ENCODE measurements at places on chromosomes 1 and 21.

DNA sequence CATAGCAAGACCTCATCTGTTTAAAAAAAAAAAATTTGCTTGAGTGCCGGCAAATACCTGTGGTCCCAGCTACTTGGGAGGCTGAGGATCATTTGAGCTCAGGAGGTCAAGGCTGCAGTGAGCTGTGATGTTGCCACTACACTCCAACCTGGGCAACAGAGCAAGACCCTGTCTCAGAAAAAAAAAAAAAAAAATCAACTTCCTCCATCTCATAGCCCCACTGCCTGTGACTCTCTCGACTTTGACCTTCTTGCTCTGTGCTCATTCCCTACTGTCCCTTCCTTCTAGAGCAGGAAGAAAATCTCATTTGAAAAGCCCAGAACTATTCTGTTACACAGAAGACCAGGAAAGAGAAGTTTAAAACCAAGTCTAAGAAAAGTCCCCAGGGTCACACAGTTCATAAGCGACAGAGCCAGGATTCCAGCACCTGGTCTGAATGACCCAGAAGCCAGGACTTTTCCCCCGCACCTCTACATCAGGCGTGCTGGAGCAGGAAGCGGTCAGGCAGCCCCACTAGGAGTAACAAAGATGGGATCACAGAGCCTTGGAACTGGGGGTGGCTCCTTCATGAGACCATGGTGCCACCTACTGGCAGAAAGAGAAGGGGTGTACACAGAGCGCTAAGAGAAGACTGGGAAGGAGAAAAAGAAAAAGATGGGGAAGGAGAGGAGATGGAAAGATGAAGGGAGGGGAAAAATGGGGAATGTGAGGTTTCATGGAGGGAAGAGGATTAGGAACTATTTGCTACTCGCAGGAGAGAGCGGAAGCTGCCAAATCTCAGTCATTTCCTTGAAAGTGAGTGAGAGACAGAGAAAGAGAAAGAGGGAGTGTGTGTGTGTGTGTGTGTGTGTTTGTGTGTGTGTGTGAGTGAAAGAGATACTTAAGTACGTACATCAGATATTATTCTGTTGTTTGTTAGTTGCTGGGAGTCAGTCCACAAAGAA, 3.1 kb upstream of the P3R3URF start:
- DNase-seq, result peak; percentile 78

- no peak for DNase-seq
Measured at GRCh38 chr1:183195142-183195574, 9.1 kb downstream of the LAMC2 start.

DNA sequence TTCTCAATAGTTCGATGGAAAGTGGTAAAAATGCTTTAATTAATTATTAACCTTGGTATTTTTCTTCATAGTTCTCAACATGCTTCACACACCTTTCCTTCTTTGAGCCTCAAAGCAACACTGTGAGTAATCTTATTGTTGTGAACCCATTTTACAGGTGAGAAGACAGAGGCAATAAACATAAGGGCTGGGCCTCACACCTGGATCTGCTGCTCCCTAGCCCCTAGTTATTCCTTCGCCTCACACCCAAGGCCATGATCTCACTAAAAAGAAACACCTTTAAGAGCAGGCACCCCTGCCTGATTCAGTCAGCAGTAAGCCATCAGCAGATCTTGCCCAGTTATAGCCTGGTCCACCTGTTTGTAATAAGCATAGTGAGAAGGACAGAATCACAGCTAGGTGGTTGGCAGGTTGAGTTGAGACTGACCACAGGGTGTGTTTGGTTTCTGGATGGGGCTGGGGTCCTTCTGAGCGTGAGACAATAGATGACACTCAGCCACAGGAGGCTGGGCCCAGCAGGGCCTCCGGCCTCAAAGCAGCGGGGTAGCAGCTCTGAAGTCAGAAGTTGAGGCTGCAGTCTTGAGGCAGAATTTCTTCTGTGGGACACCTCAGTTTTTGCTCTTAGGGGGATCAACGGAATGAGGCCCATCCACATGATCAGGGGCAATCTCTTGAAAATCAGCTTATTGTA, 203.9 kb downstream of the RHOU start:
- DNase-seq, result no peak

GRCh38 chr1:10900691-10901090, 104.2 kb upstream of the CASZ1 start:
- DNase-seq, result no peak

DNA sequence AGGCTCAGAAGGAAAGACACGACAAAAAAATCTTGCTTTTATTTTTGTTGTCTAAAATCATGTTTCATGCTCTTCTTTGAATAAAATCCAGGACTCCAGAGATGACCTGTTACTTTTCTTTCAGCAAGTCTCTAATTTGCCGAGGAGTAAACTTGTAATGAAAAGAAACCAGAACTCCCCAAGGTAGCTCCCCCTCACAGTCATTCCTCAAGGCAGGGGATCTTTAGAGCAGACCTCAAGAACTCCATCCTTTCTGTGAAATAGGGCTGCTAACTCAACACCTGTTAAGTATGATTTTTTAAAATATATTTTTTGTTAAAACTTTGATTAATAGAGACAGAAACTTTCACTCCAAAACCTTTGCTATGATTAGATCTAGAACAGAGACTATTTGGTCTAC, 82.7 kb upstream of the ABCD3 start:
- DNase-seq, result no peak

GRCh38 chr1:33305816-33306652, 14.9 kb downstream of the A3GALT2 start:
- no peak for DNase-seq

DNA sequence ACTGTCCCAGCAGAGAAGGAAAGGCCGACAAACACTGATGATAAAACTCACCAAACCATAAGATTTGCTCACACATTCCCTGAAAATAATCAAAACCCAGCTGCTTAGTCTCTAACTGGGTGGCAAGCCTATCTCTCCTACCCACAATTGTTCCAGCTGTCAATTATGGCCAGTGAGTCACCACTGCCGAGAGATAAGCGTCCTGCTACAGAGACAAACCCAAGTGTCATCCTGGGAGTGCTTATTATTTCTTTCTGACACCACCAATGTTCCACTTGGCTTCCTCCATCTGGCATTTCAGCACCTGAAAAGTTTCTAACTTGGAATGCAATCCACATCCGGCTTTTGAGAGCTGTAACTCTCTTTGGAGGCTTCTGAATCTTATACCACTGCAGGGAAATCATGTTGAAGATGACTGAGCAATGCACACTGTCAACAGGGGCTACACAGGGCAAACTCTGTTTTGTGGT, 51.5 kb upstream of the VAV3 start:
- DNase-seq, result no peak

- no peak for DNase-seq
Measured at GRCh38 chr1:221306239-221306638, 427.0 kb downstream of the HLX start.

DNA sequence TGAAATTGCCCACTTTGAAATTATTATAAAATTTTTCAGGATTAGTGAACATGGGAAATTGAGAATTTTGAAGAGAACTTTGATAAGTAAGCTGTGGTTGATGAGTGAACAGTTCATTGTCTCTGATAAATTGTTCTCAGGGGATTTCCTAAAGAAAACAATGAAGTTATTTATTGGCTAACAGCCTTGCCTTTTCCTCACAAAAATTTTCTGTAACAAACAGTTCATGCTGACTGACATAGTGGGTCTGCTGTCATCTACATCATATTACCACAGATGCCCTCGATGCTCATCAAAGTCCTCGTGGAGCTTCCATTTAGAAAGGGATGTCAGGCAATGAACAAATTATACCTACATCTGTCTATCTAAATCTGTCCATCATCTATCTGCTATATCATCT, 113.4 kb downstream of the PTBP2 start:
- DNase-seq, result no peak

- DNase-seq, result peak; percentile 62
Measured at GRCh38 chr1:17437580-17438317, 1.7 kb downstream of the RCC2 start.

DNA sequence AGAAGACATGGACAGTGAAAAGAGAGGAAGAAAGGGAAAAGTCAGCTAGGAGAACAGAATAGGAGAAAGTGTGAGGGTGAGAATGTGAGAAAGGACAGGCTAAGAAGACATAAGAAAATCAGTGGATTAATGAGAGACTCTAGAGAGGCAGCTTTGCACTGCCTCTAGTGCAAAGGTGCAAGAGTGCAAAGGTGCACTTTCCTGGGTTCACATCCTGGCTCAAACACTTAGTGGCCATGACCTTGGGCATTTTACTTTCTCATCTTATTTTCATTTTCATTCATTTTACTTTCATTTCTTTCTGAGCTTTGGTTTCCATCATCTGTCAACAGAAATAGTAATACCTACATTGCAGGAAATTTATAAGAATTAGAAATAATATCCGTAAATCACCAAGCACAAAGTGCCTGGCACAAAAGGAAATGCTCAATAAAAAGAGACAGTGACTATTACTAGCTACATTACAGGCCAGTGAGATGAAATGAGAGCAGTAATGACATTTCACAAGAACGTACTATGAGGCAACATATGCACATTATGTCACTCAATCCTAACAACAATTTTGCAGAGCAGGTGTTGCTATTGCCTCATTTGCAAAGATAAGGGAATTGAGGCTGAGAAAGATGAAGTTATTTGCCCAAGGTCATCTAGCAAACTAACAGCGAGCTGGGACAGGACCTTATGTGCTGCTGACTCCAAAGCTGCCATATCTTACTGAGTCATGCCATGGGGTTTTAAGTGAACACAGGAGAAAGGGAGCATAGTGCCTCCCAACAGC, 107.0 kb upstream of the TLR5 start:
- no peak for DNase-seq

Data from activated naive CD4-positive, alpha-beta T cell treated with anti-CD3 and anti-CD28 coated beads, Interleukin-2, amount 10 ng/mL, durations not matched to agents 7 days and 5 days (primary cell).